ENCODE measurements at places on chromosomes 16 and 17. TPM values are rescaled to one million over a fixed set of nuclear protein-coding genes. Genes with fewer than 3 reads are reported as not detected.
A peak's percentile ranks its signal among the peaks of the same experiment; 100 is the strongest.

GRCh38 chr17:62064029-62064790 is 868 bp downstream of the MED13 start:
- peak; percentile 42 for DNase-seq

The KRT33B gene
- 0.21 TPM for total RNA-seq

The WNT9B gene
- not detected for total RNA-seq

The TBC1D16 gene
- total RNA-seq: 42.0 TPM

The MSI2 gene
- 27.2 TPM for total RNA-seq

GRCh38 chr17:79612468-79613194 is 1.8 kb upstream of the RBFOX3 start:
- peak; percentile 39 for DNase-seq
